Epithelial cell of esophagus (primary cell): ENCODE measurements at places on chromosomes 6 and 20.

- DNase-seq = no peak
Observed at GRCh38 chr6:32627831-32628230, 9.4 kb upstream of the HLA-DQA1 start.

- no peak for DNase-seq
Observed at GRCh38 chr20:3901706-3902440, 12.7 kb downstream of the PANK2 start.

DNA sequence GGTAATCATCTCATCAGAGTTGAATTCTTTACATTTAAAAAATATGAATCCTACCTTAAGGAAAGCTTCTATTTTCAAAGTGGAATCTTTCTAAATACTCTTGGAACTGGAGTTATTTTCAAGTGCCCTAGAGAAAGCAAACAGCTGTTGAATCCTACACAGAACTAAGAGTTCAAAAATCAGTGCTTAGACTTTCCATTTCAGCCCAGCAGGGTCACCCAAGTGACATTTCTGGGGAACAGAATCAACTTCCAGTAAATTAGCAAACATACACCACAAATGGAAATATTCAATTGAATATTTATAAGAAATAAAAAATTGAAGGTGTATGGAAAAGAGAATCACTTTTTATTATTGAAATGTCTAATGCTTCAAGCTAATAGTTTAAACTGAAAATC is 427.7 kb upstream of the NOX3 start:
- no peak for DNase-seq

GRCh38 chr6:1679688-1680068 is 70.0 kb downstream of the FOXC1 start:
- no peak for DNase-seq

DNA sequence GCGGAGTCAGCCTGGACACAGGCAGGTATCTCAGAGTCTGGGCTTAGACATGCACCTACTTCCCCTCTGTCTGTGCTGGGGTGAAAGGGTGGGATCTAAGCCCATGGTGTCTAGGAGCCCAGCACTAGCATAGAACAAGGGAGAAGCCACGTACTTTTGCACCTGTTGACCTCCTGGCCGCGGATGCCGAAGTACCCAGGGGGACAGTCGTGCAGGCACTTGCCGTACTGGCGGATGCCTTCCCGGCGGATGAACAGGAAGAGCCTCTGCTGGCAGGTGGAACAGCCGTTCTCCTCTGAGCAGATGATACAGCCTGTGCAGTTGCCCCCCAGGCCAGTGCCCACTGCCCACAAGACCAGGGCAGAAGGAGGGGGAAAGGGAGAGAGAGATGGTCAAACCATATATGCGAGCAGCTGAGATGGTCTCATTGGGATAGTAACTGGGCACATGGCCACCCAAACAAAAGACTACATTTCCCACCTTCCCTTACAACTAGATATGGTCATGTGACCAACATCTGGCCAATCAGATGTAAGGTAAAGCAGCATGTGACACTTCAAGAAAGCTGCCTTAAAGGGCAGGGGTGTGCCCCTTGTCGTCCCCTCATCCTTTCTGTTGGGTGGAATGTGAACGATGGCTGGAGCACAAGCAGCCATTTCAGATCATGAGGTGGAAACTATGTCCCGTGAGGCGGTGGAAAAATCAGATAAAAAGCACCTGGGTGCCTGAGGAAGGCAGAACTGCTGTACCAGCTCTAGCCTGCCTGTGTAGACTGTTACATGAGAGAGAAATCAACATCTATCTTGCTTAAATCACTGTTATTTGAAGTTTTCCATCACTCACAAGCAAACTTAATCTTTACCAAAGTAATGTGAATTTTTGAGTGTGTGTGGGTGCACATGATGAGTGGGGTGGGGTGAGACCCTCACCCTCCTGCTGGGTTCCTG is 34.0 kb downstream of the RSPO4 start:
- DNase-seq = peak; percentile 13

DNA sequence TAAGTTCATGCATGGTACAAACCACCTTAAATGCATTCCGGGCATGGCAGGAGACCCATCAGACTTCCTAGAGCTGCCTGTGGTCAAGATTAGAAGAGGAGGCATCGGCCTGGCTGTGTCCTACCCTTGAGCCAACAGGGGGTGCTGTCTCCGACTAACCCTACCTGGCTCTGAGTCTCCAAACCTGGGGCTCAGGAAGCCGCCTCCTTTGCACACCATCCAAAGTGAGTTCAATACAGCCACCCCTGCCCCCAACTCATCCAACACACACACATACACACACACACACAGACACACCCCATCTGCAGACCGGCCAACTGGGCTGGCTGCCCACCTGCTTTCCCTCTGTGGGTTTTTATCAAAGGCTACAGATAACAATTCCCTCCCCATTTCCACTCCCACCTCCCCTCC is 77.0 kb downstream of the JPH2 start:
- no peak for DNase-seq
